ENCODE measurements at places on chromosomes 16 and 17.

GRCh38 chr17:21204935-21205334 lies 9.0 kb downstream of the TMEM11 start:
- no peak for DNase-seq

GRCh38 chr17:45757431-45758218 lies 26.5 kb upstream of the CRHR1 start:
- DNase-seq = no peak

DNA sequence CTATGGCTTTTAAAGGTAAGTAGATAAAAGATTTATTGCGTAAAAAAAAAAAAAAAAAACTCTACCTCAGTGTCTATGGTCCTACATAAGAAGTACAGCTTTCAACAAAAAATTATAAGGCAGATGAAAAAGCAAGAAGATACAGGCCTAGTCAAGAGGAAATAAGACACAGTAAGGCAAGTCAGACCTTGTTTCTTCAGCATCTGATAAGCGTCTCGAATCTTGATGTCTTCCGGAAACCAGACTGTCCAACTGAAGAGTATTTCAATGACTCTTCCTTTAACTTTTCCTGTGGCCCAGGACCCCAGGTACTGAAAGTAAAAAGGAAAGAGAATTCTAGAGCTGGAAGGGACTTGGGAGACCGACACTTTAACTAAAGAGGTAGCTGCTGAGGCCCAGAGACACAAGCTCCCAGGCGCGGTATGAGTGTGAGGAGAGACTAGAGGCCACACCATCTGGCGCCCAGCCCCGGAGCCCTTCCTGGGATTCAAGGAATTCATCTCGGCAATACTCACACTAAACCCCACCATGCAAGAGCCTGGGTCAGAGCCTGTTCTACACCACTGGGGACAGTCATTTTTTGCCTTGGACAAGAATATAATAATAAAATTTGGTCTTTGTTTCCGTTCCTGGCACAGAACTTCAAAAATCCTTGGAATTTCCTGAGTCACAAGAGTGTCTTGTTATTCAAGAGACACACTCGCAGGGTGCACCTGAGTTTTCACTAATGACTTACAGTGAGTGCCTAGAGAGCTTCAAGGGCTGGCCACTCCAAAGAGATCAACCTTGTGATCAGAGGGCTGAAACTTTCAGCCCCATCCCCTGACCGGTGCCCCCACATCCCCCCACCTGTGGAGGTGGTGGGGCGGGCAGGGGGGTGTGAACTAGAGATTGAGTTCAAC lies 18.6 kb downstream of the GGA2 start:
- no peak for DNase-seq

DNA sequence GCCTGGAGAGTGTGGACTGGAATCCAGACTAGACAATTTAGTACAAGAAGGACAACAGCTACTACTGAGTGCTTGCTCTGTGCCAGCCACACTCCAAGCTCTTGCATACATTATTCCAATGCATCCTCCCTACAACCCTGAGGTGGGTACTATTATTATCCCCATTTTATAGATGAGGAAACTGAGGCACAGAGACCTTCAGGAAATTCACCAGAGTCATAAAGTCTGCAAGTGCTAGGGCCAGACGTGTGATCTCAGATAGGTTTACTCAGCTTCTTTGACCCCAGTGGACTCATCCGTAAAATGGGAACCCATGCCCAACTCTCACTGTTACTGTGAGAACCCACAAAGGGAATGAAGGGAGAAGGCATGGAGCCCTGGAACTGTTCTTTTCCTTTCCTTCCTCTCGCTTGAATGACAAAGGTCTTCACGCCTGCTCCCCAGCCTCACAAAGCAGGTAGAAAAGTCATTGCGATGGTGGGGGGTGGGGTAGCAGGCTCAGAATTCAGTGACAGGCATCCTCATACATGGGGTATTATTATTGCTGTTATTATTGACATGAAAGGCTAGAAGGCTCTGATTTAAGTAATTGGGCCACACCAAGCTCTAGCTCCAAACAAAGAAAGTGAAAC lies 160.0 kb downstream of the ZNF423 start:
- no peak for DNase-seq

DNA sequence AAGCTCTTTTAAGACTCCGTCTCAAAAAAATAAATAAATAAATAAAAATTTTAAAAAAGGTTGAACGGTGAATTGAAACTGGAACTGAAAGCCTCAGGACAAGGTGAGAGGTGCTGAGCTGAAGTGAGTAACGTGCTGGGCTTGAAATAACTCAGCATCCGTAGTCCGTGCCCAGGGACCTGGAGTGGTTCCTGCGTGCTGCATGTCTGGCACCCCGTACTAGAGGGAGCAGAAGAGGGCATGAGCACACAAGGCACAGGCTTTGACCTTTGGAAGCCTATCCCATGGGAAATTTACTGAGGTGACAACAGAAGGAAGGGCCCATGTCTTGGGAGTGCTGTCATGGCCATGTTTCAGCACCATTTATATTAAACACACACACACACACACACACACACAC lies 4.5 kb upstream of the MEIOB start:
- no peak for DNase-seq
